ENCODE measurements at places on chromosomes 3 and 15.

DNA sequence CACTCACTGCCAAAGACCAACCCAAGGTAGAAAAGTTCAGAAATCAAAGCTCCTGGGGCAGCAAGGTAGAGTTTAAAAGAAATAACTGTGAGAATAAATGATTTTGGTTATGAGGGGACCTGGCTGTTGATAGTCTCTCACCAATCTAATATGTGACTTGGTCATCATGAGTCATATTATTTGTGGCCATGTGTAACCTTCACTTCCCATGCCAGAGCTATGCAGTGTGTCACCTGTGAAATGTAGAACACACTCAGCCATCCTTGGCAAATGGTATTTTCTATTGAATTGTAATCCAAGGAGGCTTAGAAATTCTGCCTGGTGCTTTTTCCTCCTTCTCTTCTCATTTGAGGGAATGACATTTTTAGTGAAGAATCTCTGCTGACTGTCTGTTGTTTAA, 184.2 kb upstream of the STAC start:
- no peak for DNase-seq

- DNase-seq = no peak
These were observed 429.5 kb downstream of the NAALADL2 start for GRCh38 chr3:175288621-175289020.

DNA sequence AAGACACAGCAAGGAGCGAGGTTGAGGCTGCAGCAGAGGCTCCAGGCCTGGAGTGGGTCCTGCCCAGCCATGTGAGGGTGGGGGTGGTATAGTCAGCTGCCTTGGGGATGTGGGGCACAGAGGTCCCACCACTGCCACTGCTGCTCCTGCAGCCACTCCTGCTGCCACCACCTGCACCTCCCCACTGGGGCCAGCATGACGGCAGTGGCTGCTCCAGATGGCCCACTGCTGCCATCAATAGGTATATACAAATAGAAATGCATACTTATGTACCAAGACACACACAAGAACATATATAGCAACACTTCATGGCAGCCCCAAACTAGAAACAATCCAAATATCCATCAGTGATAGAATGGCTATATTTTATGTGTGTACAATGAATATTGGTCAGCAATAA, 10.0 kb upstream of the TOP2B start:
- no peak for DNase-seq

DNA sequence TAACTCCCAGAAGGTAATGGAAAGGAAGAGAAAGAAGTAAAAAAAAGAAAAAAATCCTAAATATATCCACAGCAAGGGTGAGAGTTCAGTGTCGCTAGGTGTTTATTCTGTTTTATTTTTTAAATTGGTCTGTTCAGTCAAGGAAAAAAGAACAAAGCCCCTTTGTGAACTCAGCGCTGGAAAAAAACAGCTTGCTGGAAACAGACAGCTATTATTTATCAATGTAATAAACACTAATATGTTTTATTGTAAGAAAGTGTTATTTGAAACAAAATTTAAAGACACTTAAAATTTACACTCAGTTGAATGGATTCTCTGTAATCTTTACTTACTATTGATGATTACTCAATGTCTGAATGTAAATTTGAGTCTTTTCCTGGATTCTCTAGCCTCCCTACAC, 32.3 kb upstream of the LEKR1 start:
- DNase-seq = no peak

- no peak for DNase-seq
These were observed 149.7 kb upstream of the IL12A start for GRCh38 chr3:159838938-159839337.

All from stimulated activated CD8-positive, alpha-beta memory T cell treated with anti-CD3 and anti-CD28 coated beads, Interleukin-7, amount 100 ng/mL, for 4 hours (primary cell).